ENCODE measurements at places on chromosomes 1 and 21.

GRCh38 chr1:8822373-8823294 is 5.2 kb upstream of the RERE start:
- no peak for DNase-seq

DNA sequence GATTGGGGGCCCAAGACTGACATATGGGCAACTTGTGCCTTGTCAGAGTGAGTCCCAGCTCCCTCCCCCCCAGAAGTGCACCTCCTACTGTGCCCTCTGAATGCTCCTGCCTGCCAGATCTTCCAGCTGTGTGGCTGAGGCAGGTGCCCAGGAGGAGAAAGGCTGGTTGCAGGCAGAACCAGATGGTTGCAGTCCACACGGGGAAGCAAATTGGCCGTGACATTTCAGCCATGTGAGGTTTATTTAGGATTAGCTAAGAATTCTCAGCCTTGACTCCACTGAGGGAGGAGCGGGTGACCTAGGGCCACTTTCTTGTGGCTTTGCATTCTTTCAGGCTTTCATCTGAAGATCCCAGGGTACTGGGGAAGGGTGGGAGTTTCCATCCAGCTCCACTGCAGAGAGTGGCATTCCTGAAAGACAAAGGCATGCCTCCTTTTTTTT is 33.8 kb downstream of the PEX14 start:
- DNase-seq: no peak

- DNase-seq: no peak
These were observed 11.0 kb downstream of the YIPF1 start for GRCh38 chr1:53878492-53879105.

GRCh38 chr1:17717594-17718535 is 37.3 kb upstream of the ACTL8 start:
- DNase-seq: no peak

DNA sequence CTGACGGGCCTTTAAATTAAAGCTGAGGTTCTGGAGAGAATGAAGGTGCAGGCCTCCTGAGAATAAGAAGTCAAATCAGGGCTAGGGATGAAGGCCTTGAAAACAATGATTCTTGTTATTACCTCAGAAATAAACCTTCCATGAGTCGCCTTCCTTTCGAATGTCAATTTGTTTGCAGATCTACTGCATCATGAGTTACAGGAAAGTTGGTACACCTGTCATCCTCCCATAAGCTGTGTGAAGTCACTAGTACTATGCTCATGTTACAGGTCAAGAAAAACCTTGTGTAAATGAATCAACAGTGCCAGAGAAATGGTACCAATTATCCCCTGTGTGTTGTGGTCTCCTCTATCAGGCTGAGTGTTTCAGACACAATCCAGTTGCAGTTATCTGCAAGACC is 281.2 kb upstream of the PLXNA2 start:
- DNase-seq: no peak

DNA sequence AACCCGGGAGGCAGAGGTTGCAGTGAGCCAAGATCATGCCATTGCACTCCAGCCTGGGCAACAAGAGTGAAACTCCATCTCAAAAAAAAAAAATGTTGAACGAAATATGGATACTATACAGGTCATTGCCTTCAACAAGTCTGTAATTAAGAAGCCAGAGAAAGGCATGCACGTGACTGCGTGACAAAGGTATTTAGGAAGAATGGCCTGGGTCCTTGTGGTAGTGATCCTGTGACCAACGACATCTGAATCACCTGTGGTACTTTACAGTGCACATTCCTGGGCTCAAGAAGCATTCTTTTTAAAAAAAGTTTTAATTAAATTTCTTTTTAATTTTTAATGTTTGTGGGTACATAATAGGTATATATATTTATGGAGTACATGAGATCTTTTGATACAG is 115.0 kb downstream of the GREM2 start:
- DNase-seq: no peak

Measured in heart left ventricle (tissue), 16 donors.